ENCODE measurements at places on chromosomes 6 and 20. TPM values are rescaled to one million over a fixed set of nuclear protein-coding genes. Genes with fewer than 3 reads are reported as not detected.

DNA sequence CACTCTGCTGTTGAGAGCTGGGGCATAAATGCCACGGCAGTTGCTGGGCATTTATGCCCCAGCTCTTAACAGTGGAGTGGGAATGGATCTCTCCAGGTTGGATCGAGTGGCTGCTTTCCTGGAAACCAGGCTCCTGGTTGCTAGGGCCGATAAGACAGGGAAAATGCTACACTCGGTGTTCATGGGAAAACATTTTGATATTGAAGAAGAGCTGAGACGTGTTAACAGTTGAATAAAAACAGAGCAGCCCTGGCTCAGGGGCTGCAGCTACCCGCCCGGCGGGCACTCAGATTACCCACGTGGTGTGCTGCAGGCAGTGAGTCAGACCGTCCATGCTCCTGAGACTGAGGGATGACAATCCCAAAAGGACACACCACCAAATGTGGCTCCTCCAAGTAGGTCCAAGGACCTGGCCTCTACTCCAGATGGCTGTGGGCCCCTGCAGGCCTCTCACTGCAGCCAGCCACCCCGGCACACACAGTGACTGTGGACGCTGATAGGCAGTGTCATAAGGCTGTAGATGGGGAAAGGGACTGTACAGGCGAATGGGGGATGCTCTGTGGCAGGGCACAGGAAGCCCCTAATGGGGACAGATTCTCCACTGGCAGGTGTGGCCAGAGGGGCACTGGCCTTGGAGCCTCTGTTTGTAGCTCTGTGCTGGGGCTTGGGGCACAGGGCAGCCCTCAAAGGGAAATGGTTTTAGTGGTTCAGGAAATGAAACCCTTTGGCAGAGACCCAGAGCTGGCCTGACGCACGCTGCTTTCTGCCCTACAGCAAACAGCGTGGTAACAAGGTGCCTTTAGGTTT, 237.8 kb downstream of the LY86 start:
- DNase-seq, result no peak

DNA sequence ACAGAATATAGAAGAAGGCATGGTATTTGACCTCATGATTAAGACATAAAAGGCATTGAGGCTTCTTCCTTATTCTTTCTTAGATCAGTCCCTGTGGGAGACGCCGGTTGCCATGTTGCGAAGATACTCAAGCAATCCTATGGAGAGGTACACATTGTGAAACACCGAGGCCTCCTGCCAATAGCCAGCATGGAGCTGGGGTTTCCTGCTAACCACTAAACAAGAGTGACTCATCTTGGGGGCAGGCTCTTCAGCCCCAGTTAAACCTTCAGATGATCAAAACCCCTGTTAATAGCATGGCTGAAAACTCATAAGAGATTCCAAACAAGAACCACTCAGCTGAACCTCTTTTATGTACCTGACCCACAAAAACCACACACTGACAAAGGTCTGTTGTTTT, 478.8 kb downstream of the CD83 start:
- no peak for DNase-seq

GRCh38 chr20:52031563-52032303, 159.8 kb downstream of the ZFP64 start:
- DNase-seq, result no peak

GRCh38 chr20:8127553-8128255, 4.4 kb upstream of the PLCB1 start:
- no peak for DNase-seq

ZFP57 gene
- not detected for total RNA-seq
